CD4-positive, alpha-beta memory T cell (primary cell): ENCODE measurements at places on chromosomes 1 and 21.

GRCh38 chr1:43306688-43307457 lies 6.1 kb downstream of the TIE1 start:
- DNase-seq = no peak

GRCh38 chr1:150777544-150777943 lies 12.0 kb upstream of the CTSS start:
- no peak for DNase-seq

- DNase-seq = no peak
These were observed 27.6 kb downstream of the COQ8A start for GRCh38 chr1:226967665-226968064.

- no peak for DNase-seq
These were observed 45.8 kb upstream of the RCC2 start for GRCh38 chr1:17485281-17485680.

- no peak for DNase-seq
These were observed 59.3 kb upstream of the DPT start for GRCh38 chr1:168788258-168788657.

DNA sequence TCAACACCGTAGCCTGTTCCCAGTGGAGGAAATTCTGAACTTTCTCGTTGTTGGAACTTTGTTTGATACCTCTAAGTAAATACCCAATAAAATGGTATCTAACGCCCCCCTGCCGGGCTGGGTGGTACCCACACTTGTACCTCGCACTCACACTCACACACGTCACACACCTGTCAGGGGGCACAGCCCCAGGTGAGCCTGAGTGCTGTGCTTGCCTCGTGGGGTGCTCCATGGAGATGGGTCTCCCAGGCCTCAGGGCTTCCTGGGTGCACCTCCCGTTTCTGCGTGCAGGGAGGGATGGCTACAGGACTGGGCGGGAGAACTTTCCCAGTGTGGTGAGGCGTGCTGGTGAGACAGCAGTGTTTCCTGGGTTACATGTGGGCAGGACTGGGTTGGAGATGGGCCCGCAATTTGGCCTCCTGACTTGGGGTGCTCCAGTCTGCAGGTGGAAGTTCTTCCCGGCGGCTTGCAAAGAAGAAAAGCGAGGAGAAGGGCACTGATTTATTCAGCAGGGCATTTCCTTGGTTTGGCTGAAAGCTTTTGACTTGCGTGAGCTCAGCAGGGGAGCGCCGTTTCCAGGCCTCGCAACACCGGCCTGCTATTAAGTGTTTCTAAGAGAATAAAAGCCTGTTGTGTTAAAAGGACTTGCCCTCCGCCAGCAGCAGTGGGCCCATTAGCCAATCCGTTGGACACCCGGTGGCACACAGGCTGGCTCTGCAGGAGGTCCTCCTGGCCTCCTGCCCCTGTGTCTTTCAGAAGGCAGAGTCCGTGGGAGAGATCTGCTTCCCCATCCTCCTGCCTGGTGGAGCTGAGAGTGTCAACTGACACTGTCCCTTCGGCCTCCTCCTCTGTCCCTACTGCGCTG lies 79.7 kb downstream of the KIF26B start:
- DNase-seq = no peak
